ENCODE measurements at places on chromosomes 5 and 9.

GRCh38 chr9:23659346-23660006 is 166.6 kb downstream of the ELAVL2 start:
- DNase-seq, result no peak

DNA sequence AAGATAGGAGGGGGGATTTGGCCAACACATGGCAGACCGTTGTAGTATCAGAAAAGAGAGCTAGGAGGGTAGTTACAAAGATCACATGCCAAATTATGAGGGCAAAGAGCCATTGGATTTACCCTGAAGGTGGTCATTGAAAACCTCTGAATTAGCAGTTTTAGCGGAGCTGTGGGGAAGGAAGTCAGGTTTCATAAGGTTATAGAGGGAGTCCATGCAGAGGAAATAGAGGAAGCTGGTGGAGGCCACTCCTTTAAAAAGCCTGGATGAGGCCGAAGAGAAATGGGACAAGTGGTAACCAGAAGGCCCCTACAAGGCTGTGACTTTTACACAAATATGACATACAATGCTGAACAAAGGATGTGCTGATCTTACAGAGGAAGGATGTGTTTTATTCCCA is 13.2 kb downstream of the DOCK8 start:
- no peak for DNase-seq

GRCh38 chr5:118902656-118903438 is 85.5 kb downstream of the DTWD2 start:
- no peak for DNase-seq

GRCh38 chr9:92026206-92027002 is 76.4 kb upstream of the ROR2 start:
- no peak for DNase-seq

GRCh38 chr5:102625468-102625867 is 126.7 kb upstream of the SLCO6A1 start:
- DNase-seq, result no peak

DNA sequence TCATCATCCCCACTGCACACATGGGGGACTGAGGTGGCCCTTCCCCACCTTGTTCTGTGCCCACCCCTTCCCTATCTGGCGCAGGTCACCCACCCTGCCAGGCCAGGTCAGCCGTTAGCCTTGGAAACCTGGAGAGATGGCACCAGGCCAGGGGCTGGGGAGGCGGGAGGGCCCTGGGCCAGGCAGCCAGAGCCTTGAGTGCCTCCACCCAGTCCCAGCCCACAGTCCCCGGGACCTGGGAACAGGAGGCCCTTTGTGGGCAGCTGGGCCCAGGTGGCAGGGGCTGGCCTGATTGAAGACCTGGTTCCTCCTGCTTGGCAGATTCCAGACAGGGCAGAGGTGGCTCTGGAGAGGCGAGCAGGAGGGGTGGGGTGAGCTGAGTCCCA is 70.6 kb downstream of the LRSAM1 start:
- DNase-seq, result no peak

- no peak for DNase-seq
Measured at GRCh38 chr5:133892774-133893173, 75.7 kb downstream of the C5orf15 start.
